ENCODE measurements at places on chromosomes 5 and 9.

DNA sequence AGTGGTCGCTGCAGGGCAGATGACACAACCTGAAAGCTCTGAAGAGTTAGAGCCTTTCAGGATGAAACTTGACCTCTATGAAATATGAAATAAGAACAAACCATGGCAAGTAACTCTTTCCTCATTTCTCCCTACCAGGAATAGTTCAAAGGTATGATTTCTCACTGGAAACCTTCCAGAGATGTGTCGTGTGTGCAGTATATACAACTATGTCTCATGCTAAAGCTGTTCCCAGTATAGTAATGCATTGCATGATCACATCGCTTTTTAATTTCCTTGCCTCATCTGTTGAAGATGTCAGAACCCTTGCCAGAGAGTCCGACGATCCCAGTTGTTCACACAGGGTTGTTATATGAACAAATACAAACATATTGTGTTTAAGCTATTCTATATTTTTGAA, 45.8 kb upstream of the RGMB start:
- DNase-seq: no peak

- no peak for DNase-seq
These were observed 230.2 kb upstream of the DAPK1 start for GRCh38 chr9:87267251-87268070.

DNA sequence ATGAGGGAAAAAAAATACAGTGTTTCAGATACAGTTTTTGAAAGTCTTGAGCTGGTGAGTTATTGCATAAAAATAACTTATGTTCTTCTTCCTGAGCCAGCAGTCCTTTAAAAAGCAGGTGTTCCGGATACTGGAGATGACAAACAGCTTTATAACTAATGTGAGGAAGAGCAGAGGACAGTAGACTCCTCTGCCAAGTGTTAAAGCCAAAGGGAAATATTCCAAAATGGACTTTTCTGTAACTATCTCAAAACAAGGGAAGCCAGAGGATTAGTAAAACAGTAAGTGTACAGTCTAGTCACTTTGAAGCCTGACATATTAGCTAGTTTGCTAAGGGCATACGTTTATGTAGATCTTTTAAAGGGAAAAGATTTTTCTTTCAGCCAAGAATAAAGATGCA, 11.0 kb upstream of the SNCAIP start:
- no peak for DNase-seq

DNA sequence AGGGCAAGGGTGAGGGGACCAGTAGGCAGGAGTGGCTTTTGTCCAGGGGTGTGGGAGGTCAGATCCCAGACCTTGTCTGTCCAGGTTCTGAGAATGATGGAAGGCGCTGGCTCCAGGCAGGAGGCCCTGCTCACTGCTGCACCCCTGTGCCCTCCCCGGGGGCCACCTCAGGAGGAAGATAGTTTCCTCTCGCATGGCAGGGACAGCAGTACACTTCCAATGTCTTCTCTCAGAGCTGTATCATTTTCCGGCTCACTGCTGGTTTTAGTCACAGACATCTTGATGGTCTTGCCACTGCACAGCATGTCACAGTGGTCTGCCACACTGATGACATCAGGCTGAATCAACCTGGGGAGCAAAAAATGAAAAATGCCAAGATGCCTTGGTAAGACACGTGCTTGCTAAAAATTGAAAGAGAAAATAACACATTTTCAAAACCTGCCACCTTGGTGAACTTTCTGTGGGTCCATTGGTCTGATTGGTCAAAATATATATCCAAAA, 3.3 kb upstream of the SLC6A3 start:
- no peak for DNase-seq

DNA sequence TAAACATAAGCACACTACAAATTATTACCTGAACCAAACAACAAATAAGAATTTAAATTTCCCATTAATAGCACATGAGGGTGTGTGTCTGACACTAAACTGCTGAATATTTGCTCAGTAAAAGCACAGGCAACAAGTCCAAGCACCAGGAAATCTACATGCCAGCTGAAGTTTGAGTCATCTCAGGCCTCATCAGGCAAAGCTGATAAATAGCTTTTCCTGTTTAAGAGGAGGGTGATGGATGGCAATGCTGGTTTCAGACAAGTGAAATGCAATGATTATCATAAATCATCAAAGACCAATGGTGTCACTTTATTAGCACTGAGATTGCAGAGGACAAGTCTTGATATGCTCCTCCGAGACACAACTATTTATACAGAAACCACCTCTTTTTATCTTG, 1668.0 kb upstream of the C9orf72 start:
- no peak for DNase-seq

DNA sequence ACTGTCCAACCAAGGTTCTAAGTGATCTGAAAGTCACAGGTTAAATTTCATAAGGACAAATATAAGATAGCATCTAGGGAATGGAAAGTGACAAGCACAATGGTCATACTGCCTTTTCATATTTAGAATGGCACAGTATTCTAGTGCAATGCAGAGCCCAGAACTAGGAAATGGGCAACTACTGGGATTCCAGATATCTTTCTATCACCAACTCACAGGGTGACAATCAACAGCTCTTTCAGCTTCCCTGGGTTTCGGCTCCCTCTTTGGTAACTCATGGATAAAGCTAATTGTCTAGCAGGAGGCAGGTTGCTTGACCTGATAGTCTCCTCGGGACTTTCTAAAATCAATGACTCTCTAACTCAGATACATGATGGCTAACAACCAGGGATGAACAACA, 60.4 kb downstream of the NR3C1 start:
- no peak for DNase-seq

DNA sequence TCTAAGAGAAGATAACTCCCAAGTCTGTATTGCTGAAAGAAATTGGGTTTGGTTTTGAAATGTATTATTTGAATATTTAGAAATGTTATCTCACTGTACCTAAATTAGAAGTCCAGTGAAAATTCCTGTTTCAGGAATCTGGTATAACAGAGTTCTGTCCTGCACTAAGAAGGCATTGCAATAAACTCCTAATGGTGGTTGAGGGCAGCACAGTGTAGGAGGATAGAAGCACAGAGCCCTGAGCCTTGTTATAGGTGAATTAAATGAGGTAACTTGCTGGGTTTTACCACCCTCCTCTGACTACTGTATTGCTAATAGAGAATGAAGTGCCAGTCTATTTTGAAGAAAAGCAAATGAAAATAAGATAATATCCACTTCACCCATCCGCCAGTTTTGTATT, 143.4 kb downstream of the CD180 start:
- no peak for DNase-seq

DNA sequence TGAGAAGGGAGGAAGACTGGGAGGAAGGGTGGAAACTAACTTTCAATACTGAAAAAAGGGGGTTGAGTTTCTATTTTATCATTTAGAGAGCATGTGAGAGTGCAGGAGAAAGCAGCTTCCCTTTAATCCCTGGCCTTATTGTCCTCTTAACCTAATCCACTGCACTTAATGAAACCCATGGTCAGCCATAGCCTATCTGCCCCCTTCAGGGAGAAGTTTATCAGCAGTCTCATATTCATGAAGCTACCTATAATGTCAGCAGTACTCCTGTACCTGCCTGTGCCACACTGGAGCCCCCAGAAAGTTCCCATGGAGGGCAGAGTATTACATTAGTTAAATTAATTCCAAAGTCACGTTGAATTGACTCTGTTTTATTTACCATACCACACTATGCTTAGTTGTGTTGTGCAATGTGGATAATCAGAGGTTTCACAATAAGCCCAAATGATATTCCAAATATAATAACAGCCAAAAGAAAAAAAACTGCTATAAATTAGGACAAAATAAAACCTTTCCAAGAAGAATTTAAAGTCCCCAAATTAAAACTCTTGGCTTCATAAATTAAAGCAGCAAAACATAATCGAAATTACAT, 62.9 kb downstream of the MUSK start:
- DNase-seq: no peak
